ENCODE measurements at places on chromosomes 3 and 15.

DNA sequence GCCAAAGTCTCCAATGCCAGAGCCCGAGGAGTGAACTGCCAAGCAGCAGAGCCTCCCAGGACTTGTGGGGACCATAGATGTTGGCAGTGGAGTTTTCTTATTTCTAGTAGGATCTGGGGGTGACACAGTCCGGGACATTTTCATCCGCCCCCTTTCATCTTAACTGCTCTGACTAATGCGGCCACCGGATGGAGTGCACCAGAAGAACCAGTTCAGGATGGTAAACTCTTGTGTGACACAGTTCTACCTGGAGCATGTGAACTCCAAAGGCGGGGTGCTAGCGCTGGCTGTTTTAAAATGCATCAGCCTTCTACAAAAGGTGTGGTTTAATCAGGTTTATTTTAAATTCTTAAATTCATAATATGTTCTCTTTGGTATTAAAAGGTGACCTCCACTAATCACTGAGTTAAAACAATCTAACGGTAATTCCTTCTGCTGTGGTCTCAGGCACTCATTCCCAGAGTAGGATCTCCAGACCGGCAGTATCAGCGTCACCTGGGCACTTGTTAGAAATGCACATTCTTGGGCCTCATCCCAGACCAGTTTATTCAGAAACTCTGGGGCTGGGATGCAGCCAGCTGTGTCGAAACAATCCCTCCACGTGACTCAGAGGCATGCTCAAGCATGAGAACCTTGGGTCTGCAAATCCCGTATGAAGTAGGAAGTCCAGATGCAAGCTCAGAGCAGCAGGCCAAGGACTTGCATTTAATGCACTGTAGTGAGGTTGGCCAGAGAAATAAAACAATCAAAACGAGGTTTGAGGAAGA, 105.5 kb downstream of the GABRB3 start:
- DNase-seq = no peak

GRCh38 chr15:73493922-73494321, 51.0 kb downstream of the REC114 start:
- DNase-seq = no peak

DNA sequence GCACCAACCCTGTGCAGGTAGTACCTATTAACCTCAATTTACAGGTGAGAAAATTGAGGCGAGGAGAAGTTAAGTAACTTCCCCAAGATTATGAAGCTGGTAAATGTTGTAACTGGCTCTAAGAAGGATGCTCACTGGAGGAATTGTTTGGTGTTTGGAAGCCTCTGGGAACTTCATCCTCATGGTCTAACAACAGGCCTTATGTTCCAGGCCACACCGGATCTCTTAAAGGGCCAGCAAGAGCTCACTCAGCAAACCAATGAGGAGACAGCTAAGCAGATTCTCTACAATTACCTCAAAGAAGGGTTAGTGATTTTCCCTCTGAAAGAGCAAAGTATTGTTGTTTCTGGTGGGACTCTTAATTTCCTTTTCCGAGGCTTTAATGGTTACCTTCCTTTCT, 63.9 kb downstream of the CGNL1 start:
- no peak for DNase-seq

DNA sequence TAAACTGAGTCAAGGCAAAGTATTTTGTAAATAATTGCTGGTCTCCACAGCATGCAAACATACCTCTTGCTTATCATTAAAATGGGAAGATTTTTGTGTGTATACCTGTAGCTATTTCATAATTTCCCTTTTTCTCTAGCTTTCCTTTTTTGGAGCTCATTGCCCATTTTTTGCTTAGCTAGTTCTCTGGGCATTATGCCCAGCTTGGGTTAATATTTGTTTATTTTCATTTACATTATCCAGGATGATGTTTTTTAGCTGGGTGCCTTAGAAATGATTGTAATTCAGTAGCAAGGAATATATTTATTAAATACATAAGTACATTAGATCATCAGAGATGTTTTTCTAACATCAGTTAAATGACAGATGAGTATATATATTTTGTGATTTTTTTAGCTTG, 1271.7 kb upstream of the GBE1 start:
- no peak for DNase-seq

Data from OCI-M1 (cell line).